Kidney (tissue), 22 donors: ENCODE measurements at places on chromosomes 2 and 18. TPM values are rescaled to one million over a fixed set of nuclear protein-coding genes. Genes with fewer than 3 reads are reported as not detected.
A peak's percentile ranks its signal among the peaks of the same experiment; 100 is the strongest.

DNA sequence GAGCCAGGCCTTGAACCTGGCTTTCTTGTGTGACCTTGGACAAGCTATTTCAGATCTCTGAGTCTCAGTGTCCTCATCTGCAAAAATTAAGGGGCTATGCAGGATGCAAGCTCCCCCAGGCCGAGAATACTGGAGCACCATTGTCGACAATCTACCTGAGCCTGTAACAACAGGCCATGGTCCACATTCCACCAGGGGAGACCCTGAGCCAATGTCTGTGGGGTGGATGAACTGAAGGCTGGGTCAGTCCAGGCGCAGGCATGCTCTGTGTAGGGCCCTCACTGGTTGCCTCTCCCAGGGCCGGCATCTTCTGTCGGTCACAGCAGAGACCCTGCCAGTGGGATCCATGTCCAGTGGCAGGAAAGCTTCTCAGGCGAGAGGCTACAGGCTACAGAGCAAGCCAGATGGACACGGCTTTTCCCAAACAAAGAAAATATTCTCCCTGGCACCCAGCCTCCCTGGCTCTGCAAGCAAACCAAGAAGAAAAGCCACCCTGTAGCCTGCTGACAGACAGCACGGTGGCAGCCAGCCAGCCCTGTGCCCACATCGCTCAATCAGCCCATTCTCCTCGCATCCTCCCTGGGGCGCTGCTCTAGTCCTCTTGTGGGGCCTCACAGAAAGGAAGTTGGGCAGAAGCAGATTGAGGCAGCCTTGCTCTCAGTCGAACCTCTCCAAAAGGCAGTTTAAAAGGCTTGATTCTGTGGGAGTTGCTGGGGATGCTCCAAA is 48.7 kb upstream of the FZD7 start:
- no peak for DNase-seq

DNA sequence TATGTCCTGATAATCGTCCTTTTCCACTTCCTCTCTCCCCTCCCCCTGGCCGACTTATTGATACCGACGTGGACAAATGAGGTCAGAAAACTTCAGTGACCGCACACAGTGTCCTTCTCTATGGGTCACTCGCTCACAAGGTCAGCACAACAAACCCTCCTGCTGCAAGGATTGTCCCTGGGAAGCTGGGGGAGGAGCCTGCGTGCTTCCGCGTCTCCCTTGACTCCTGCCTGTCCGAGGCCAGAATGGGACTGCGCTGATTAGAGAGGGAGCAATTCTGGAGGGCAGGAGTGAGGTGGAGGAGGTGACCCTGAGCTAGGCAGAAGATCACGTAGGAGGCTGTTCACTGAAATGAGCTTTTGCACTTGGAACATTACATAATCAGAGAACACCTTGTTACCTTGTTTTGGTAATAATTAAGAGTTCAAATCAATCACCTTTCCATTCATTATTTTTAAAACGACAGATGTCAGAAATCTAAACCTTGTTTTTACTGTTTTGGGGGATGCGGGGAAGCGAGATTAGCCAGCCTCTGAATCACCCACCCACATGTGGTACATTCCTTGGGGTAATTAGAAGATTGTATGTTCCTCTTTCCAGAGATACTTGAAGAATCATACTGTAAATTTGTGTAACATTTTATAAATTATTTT is 70.6 kb downstream of the CTAGE1 start:
- peak; percentile 88 for DNase-seq

DNA sequence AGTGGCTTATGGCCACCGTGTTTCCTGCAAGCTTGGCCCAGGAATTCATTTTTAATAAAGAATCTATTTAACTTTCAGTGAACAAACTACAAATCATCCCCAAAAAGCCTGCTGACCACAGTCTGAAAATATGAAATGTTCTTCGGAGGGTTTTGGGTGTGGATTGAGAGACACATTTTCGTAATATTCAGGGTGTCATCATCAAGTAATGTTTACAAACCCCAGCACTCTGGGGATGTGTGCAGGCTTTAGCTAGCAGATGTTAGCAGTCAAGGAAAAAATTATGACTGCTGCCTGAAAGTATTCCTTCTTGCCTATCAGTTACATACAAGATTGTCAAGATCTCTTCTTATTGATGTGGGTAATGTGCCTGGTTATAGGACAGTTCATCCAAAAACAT is 143.9 kb upstream of the FN1 start:
- no peak for DNase-seq

The IL36G gene
- total RNA-seq = not detected

GRCh38 chr18:63159590-63159989 is 160.0 kb downstream of the BCL2 start:
- DNase-seq = no peak

DNA sequence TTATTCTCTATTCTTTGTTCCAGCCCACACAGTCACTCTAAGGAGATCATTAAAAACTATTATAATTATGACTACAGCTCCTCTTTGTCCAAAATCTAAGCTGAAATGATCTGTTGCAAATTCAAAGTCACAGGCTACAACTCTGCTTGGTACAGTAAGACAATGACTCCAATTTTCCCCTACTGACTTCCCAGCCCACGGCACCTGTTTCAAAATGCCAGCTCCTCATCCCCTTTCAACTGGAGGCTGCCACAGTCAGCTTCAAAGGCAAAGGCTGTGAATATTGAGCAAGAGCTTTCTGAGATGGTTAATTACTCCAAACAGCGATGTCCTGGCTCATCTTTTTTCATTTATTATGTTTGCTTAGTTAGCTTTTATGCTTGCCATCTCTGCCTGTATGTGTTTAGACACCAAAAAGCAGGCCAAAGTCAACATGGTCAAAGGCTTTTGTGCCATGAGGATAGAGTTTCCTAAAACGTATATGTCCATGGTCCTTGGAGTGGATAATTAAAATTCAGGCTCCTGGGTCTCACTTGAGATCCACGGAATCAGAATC is 141.1 kb downstream of the DOCK10 start:
- no peak for DNase-seq

- no peak for DNase-seq
Measured at GRCh38 chr2:180540761-180541160, 439.6 kb upstream of the UBE2E3 start.

- peak; percentile 64 for DNase-seq
Measured at GRCh38 chr2:219560037-219560892, 11.1 kb downstream of the OBSL1 start.

The NETO1 gene
- 1.6 TPM for total RNA-seq

- peak; percentile 45 for DNase-seq
Measured at GRCh38 chr18:70491734-70492348, 203.0 kb downstream of the SOCS6 start.

DNA sequence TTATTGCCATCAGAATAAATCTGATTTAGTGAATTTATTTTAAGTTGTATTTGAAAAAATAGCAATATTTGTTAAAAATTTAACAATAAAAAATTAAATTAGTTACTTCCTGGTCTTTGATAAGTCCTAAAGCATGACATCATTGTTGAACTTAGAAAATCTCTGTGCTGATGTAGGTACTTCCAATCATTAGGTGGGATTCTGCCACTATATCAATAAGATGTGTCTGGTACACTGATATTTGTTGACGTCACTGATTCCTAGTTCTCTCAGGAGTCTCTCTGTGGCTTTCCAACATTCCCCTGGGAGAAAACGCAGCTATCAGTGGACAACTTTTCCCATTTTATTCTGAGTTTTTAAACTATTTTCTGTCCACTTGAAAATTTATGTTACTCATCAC is 143.5 kb downstream of the GALNT13 start:
- DNase-seq = no peak

The DTNA gene
- total RNA-seq = 22.3 TPM

DNA sequence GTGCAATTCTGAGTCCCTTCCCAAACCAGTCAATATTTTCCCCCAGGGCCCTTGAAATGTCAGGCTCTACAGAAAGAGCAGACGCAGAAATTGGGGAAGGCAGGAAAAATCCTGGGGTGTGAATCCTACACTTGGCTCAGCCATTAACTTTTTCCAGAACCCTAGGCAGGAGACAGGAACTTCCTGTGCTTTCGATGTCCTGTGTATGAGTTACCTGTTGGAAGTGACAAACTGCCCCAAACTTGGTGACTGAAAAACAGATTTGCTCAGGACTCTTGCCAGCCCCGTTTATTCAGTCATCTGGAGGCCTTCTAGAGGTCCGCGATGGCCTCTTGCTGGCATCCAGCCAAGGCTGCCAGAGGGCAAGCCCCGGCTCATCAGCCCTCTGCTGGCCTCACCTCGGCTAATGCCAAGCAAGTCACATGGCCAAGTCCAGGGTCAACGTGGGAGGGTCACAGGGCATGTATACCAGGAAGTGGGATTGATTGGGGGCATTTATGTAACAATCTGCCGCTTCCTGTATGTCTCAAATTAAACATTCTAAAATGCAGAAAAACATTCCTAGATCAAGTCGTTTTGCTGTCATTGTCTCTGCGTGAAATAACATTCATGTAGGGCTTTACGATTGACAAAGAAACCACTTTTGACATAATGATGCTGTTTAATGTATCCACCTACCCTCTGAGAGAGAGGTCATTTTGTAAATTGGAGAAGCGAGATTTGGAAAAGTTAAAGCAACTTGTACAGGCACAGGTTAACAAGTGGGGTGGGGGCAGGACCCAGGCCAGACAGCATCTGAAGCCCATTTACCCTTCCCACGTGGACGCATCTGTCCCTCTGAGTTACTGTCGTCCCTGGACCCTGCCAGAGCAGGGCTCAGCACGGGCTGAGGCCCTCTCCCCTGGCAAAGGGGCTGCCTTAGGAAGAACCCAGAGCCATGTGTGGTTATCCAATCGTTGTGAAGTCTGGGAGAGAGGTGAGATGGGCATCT is 179.4 kb downstream of the INHBB start:
- DNase-seq = no peak

GRCh38 chr2:153584244-153584643 is 105.7 kb upstream of the RPRM start:
- DNase-seq = no peak

GRCh38 chr2:227827143-227827542 is 13.5 kb downstream of the CCL20 start:
- DNase-seq = no peak
